ENCODE measurements at places on chromosomes 13 and 19. TPM values are rescaled to one million over a fixed set of nuclear protein-coding genes. Genes with fewer than 3 reads are reported as not detected.

- H3K4me3 ChIP-seq: no peak overlapping the region
- no peaks in the 10 kb centered on the region for H3K27me3 ChIP-seq
- DNase-seq: no peak
Measured at GRCh38 chr13:32150239-32150638, 118.7 kb downstream of the FRY start.

GRCh38 chr13:48131533-48131932 is 36.6 kb upstream of the MED4 start:
- H3K27me3 ChIP-seq: no peaks in the 10 kb centered on the region
- no peaks in the 10 kb centered on the region for H3K36me3 ChIP-seq
- H3K4me3 ChIP-seq: no peak overlapping the region
- peaks cover 4% of the 10 kb centered on the region for H3K4me1 ChIP-seq

DNA sequence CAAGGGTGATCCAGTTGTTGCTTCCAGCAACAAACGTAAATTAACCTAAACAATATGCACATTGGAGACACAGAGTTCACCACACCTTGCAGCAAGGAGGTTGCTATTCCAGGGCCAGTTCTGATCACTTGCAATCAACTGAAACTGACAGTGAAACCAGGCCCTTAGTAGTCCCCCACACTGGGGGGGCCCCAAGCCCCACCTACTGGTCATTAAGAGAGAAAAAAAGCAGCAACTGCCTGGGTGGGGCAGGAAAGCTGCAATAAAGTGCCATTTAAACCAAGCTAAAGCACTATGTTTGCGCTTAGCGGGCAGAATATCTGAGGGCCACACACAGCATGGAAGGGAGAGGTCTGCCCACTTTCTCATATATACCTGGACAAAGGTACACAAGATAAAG is 51.5 kb downstream of the ATP7B start:
- H3K4me3 ChIP-seq: no peak overlapping the region
- DNase-seq: no peak
- H3K27me3 ChIP-seq: no peaks in the 10 kb centered on the region

DNA sequence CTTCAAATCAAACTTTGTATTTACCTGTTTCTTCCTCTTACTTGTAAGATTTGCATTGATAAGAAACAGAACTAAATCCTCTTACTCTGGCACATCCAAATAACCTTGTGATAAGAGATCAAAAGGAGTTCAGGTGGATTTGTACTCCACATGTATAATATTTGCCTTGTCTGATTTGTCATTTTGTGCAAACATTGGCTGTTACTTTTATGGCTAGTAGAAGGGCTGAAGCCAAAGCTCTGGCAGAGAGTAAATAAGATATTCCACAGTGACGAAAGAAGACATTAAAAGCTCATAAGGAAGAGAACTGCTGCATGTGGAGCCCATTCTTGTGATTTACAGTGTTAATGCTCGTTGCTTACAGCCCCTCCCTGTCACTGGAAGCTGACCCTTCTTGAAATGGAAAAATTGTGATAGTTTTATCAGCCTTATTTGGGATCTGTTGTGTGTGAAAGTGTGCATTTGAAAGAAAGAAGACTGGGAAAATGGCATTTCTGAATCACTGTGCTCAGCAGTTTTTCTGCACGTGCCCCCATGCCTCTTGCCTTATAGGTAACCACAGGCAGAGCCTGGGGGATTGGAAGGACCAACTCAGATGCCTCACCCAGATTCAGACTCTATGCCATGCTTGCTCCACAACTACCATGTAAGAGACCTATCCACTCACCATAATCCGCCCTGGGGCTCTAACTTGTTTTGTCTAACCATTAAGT is 68.2 kb downstream of the OXGR1 start:
- H3K4me3 ChIP-seq: no peak overlapping the region
- no peaks in the 10 kb centered on the region for H3K36me3 ChIP-seq
- peaks cover 62% of the 10 kb centered on the region for H3K27me3 ChIP-seq
- no peak overlapping the region for H3K27ac ChIP-seq

Gene SLC27A5
- total RNA-seq: 18.0 TPM

Gene C1QTNF9
- total RNA-seq: not detected

GRCh38 chr13:44894001-44894770 is 95.1 kb downstream of the NUFIP1 start:
- no peaks in the 10 kb centered on the region for H3K27me3 ChIP-seq
- no peak overlapping the region for H3K4me3 ChIP-seq
- no peak for DNase-seq
- H3K4me1 ChIP-seq: peaks cover 3% of the 10 kb centered on the region
- no peaks in the 10 kb centered on the region for H3K36me3 ChIP-seq

GRCh38 chr19:1318678-1319471 is 33.2 kb downstream of the EFNA2 start:
- DNase-seq: no peak
- H3K36me3 ChIP-seq: no peaks in the 10 kb centered on the region
- H3K4me1 ChIP-seq: no peaks in the 10 kb centered on the region
- H3K27ac ChIP-seq: peak overlapping the region; percentile 68

- DNase-seq: peak; percentile 56
- no peak overlapping the region for H3K27ac ChIP-seq
- no peaks in the 10 kb centered on the region for H3K36me3 ChIP-seq
Measured at GRCh38 chr19:11699931-11700794, 38.6 kb downstream of the ZNF823 start.

Gene ZNF135
- total RNA-seq: 9.3 TPM

Gene PSG11
- not detected for total RNA-seq

GRCh38 chr13:109439813-109440212 is 346.6 kb downstream of the IRS2 start:
- DNase-seq: no peak
- no peaks in the 10 kb centered on the region for H3K27me3 ChIP-seq
- H3K27ac ChIP-seq: no peak overlapping the region
- no peaks in the 10 kb centered on the region for H3K4me1 ChIP-seq
- no peak overlapping the region for H3K4me3 ChIP-seq
- H3K36me3 ChIP-seq: no peaks in the 10 kb centered on the region

DNA sequence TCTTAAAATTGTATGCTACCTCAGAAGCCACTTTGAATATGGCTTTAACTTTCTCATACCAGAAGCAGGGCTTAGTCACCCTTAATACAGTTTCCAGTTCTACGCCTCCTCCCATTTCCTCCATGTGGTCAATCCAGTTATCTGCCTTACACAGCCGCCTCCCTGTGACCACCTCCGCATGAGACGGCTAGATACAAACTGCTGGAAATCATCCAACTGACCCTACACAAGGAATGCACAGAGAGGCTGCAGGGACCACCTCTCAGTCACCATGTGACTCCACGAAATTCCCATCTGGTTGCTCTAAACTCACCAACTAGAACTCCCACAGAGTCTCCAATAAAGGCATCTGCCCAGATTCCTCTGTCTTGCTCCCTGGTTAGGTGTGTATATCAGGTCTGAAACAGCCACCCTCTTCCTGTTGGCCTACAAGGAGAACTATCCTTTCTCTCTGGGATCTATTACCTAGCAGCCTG is 6.8 kb downstream of the ZNF564 start:
- no peak overlapping the region for H3K27ac ChIP-seq
- H3K36me3 ChIP-seq: peaks cover 75% of the 10 kb centered on the region
- H3K4me1 ChIP-seq: peaks cover 5% of the 10 kb centered on the region
- H3K27me3 ChIP-seq: no peaks in the 10 kb centered on the region
- no peak for DNase-seq

DNA sequence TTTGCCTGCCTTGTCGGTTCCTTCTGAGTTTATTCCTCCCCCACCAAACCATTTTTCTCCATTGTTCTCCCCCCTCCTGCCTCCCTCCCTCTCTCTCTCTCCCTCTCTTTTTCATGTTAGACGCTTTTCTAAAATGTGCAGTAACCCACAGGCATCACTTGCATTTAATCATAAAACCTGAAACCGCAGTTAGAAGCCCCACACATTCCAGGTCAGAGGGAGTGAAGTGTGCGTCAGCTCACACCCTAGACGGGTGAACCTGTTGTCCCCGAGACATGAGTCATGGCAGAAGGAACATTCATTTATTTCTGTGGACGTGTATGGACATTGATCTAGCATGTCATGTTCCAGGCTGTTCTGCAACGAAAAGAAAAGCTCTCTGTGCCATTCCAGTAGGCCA is 19.9 kb downstream of the ONECUT3 start:
- H3K4me1 ChIP-seq: no peaks in the 10 kb centered on the region
- peaks cover 98% of the 10 kb centered on the region for H3K27me3 ChIP-seq
- H3K27ac ChIP-seq: no peak overlapping the region

Gene KCNRG
- 1.1 TPM for total RNA-seq

GRCh38 chr13:77309254-77309653 is 17.6 kb downstream of the MYCBP2 start:
- H3K4me1 ChIP-seq: no peaks in the 10 kb centered on the region
- no peak overlapping the region for H3K4me3 ChIP-seq
- no peak overlapping the region for H3K27ac ChIP-seq
- no peaks in the 10 kb centered on the region for H3K36me3 ChIP-seq

DNA sequence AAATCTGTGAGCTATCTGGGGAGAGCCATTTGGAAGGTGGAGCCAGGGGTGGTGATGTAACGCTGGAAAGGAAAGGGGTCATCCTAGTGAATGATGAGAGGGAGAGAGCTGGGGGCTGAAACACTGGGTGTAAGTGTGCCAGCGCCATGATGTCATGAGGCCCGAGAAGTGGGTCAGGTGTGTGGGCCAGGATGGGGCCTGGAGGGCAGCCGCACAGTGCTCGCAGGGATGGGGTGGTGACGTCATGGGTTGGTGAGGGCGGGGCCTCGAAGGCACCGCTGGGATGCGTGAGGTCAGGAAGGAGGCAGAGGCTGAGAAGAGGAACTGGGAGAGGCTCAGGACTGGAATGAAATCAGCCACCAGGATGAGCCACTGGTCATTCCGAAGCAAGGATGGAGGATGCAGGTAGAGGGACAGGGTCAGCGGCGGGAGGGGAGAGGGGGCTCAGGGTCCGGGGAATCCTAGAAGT is 4.4 kb downstream of the CCDC61 start:
- no peaks in the 10 kb centered on the region for H3K4me1 ChIP-seq
- H3K27me3 ChIP-seq: peaks cover 8% of the 10 kb centered on the region
- peaks cover 7% of the 10 kb centered on the region for H3K36me3 ChIP-seq
- peak; percentile 84 for DNase-seq
- no peak overlapping the region for H3K27ac ChIP-seq

DNA sequence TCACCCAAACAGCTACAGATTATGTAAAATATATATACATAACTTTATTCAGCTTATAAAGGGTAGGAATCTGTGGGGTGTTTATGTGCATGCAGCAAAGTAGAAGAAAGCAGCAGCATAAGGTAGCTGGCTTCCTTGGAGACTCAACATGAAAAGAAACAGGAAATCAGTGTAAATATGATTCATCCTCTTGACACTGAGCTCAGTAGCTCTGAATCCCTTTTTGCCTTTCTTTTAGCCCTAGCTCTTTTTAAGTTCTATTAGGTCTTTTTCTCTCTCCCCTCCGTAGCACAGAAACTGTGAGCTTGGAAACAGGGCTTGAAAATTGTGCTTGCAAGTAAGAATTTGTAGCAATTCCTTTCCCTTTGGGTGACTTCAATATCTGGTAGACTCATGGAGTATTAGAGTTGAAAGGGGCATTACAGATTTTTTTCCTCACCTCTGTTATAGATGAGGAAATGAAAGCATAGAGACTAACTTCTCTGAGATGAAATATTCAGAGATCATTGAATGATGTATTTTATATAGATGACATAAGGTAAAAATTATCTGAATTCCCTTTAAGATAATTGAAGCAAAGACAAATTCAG is 314.4 kb downstream of the PCDH9 start:
- no peaks in the 10 kb centered on the region for H3K27me3 ChIP-seq
- no peaks in the 10 kb centered on the region for H3K36me3 ChIP-seq
- no peaks in the 10 kb centered on the region for H3K4me1 ChIP-seq
- no peak for DNase-seq
- H3K4me3 ChIP-seq: no peak overlapping the region
- H3K27ac ChIP-seq: no peak overlapping the region

Gene COL4A2
- total RNA-seq: 375 TPM

DNA sequence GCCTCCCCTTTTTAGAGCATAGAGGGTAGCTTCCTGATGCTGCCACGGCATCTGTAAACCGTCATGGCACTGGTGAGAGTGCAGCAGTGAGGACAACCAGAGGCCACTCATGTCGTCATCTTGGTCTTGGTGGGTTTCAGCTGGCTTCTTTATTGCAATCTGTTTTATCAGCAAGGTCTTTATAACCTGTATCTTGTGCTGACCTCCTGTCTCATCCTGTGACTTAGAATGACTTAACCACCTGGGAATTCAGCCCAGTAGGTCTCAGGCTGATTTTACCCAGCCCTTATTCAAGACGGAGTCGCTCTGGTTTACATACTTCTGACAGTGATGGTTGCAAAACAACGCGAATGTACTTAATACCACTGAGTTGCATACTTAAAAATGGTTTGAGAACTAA is 14.4 kb upstream of the FBN3 start:
- peak; percentile 61 for DNase-seq
- no peaks in the 10 kb centered on the region for H3K27me3 ChIP-seq
- H3K4me3 ChIP-seq: no peak overlapping the region

Gene GPR180
- total RNA-seq: 6.9 TPM

DNA sequence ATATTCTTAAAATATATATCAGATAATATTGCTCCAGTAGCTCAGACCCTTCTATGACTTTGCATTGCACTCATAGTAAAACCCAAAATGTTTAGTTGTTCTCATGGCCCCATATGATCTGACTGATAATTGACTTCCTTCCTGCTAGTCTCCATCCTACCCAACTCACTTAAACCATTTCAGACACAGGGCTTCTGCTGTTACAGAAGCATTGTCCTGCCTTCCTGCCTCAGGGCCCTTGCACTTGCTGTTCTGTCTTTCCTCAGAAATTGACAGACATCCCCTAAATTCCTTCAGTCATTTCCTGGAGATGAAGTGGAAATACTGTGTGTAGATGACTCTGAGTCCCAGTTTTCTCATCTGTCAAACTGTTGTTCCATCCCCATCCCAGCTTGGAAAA is 19.7 kb downstream of the FBXL12 start:
- H3K27me3 ChIP-seq: no peaks in the 10 kb centered on the region
- no peaks in the 10 kb centered on the region for H3K4me1 ChIP-seq
- no peak overlapping the region for H3K27ac ChIP-seq
- peaks cover 8% of the 10 kb centered on the region for H3K36me3 ChIP-seq
- H3K4me3 ChIP-seq: no peak overlapping the region
- DNase-seq: no peak

GRCh38 chr13:40922437-40923040 is 96.6 kb downstream of the ELF1 start:
- H3K36me3 ChIP-seq: no peaks in the 10 kb centered on the region
- H3K4me3 ChIP-seq: no peak overlapping the region
- H3K27ac ChIP-seq: no peak overlapping the region

- H3K36me3 ChIP-seq: peaks cover 78% of the 10 kb centered on the region
- DNase-seq: no peak
- H3K27me3 ChIP-seq: no peaks in the 10 kb centered on the region
- H3K4me1 ChIP-seq: no peaks in the 10 kb centered on the region
Measured at GRCh38 chr13:113632706-113633484, 25.1 kb downstream of the ATP4B start.
